Astrocyte (in vitro differentiated cells and primary cell): ENCODE measurements at places on chromosomes 5 and 9.

DNA sequence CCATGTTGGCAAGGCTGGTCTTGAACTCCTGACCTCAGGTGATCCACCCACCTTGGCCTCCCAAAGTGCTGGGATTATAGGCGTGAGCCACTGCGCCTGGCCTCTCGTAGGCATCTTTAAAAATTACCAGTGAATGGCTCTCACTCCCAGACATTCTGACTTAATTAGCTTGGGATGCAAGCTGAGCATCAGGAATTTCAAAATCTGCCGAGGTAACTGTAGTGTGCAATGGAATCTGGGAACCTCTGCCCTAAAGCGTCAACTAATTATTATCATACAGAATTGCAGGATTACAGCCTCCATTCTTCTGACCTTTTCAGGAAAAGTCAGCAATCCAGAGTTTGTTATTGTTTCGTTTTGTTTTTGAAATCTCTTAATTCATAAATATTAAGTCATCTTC is 213.4 kb upstream of the DMAC1 start:
- no peak for DNase-seq

- no peak for DNase-seq
Observed at GRCh38 chr5:131848662-131849061, 51.8 kb upstream of the FNIP1 start.

DNA sequence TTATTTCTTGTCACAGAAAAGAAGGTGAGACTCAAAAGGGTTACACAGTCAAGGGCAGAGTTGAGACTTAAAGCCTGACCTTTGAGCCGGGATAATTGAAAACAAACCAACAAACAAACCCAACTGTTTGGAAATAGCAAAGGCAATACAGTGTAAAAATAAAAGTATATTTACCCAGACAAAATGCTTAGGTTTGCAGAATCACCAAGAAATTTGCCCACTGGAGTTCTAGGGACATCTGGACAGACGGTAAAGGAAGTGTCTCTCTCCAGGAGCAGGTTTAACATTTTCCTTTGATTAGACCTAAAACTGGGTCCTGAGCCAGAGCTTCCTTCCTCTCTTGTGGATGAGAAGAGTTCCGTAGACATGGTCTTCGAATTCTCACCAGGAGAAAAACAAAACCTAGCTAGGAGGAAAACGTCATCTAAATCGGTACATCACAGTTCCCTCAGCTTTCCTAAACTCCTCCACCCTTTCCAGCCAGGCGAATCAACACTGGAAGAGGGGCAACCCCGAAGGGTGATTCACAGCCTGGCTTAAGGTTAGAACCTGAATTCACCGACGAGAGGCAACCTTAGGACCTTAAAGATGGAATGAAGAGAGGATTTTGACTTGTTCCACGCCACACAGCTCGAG is 673 bp downstream of the CDC25C start:
- DNase-seq, result no peak

DNA sequence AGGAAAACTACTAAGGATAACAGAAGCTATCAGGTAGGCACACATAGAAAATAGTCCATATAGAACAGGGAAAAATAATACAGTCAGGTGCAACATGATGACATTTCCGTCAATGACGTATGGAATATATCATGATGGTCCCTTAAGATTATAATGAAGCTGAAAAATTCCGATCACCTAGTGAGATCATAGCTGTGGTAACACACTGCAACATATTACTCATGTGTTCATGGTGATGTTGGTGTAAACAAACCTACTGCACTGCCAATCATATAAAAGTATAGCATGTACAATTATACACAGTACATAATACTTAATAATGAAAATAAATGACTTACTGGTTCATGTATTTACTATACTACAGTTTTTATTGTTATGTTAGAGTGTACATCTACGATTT is 60.0 kb downstream of the MEGF9 start:
- no peak for DNase-seq

- no peak for DNase-seq
Observed at GRCh38 chr9:7984692-7985091, 185.1 kb upstream of the DMAC1 start.

GRCh38 chr5:148827723-148828122 is 1.3 kb downstream of the ADRB2 start:
- DNase-seq, result no peak

DNA sequence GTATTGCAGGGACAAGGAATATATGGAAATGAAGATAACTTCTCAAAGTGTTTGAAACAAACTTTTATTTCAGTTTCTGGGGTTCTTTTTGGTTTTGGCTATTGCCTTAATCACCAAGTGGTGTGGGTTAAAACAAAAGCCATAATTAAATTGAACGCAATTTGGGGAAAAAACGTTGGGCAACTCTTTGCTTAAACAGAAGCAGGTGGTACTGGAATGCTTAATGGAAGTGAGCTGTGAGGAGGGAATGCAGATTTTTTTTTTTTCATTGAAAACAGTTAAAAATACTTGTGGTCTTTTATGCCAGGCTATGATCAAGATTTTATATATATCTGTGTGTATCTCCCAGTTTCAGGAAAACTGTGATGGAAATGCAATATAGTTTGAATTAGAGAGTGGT is 195.7 kb upstream of the TUT7 start:
- no peak for DNase-seq

- peak; percentile 0 for DNase-seq
Observed at GRCh38 chr5:45454114-45454513, 242.1 kb downstream of the HCN1 start.

GRCh38 chr9:4077499-4078102 is 222.3 kb downstream of the GLIS3 start:
- peak; percentile 61 for DNase-seq

GRCh38 chr9:2338777-2339365 is 282.7 kb upstream of the VLDLR start:
- DNase-seq, result no peak

DNA sequence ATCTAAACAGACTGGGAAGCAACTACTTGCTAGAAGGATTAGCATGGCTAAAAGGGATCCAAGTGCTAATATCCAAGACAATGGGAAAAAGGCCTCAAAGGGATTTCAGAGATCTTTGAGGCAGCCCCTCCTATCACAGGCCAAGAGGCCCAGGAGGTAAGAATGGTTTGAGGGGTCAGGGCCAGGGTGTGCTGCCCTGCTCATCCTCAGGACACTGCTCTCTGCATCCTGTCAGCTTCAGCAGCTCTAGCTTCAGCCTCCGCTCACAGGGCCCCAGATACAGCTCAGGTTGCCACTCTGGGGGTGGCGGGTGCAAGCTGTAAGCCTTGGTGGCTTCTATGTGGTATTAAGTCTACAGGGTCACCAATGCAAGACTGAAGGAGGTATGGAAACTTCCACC is 278.7 kb downstream of the PARP8 start:
- no peak for DNase-seq

DNA sequence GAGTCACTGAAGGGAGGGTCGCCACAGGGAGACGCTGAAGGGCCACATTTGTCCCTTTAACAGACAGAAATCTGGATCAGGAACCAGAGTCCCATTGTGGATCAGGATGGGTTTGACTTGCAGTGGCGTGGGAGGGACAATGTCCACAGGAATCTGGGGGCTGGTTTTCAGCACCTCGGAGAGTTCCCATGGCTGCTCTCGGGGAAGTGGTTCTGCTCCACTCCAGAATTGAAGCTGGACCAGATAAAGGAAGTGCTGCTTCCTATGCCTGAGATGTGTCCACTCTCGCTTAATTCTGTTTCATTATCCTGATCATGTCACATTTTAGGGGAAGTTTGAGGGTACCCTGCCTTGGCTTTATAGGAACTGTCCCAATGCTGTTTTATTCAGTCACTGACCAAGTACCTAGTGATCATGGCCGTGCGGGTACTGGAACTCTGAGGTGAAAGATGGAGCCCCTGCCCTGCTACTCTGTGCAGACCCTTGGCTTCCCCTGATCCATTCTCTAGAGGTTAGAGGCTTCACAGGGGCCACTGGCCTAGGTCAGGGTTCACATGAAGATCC is 28.7 kb downstream of the ENHO start:
- peak; percentile 31 for DNase-seq

- no peak for DNase-seq
Observed at GRCh38 chr5:169280286-169280685, 20.7 kb downstream of the SLIT3 start.

- peak; percentile 99 for DNase-seq
Observed at GRCh38 chr9:115035841-115036612, 81.9 kb downstream of the TNC start.

DNA sequence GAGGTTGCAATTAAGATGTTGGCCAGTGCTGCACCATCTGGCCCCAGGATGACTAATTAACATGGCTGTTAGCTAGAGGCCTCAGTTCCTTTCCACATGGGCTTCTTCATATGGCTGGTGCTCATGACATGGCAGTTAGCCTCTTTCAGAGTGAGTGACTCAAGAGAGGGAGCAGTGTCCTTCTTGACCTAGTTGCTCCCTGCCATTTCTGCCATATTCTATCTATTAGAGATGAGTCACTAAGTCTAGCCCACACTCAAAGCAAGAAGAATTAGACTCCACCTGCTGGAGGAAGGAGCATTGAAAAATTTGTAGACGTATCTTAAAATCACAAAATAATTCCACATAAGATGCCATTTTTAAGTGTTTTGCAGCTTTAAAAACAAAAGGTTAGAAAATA is 651.2 kb upstream of the CCNG1 start:
- DNase-seq, result no peak

DNA sequence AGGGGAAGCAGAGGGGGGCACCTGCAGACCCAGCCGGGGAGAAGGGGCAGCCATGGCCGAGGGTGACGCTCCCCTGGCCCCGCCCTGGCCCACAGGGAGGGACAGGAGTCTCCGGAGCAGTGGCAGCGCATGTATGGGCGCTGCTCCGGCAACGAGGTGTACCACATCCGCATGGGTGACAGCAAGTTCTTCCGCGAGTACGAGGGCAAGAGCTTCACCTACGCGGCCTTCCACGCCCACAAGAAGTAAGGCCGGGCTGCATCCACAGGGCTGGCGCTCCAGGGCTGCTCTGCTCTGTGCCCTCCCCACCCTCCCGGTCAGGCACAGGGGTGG is 68.2 kb downstream of the KCNT1 start:
- DNase-seq, result no peak

DNA sequence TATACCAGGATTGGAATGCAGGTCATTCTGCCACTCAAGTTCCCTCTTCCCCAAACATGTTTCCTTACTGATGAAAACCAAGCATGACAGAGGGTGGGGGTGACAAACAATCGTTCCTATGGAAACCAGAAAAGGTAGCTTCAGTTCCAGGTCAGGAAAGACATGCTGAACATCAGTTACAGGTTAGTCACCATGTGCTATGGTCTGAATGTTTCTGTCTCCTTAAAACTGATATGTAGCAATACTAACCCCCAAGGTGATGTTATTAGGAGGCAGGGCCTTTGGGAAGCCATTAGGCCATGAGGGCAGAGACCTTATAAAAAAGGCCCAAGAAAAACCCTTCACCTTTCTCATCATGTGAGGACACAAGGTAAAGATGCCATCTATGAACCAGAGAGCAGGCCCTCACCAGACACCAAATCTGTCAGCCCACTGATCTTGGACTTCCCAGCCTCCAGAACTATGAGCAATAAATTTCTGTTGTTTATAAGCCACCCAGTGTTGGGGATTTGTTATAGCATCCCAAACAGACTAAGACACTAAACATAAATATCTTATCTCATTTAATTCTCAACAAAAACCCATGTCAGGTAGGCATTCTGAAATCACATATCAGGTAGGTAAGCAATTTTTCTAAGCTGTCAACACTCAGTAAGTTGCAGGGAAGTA is 15.7 kb upstream of the SH3RF2 start:
- DNase-seq, result no peak

DNA sequence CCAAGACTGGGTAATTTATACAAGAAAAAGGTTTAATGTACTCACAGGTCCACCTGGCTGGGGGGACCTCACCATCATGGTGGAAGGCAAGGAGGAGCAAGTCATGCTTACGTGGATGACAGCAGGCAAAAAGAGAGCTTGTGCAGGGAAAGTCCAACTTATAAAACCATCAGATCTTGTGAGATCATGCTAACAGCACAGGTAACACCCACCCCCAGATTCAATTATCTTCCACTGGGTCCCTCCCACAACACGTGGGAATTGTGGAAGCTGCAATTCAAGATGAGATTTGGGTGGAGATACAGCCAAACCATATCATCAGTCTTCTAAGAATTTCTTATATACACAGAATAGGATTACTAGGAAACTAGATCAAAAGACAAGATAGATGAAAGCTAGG is 555.6 kb downstream of the PRR16 start:
- DNase-seq, result no peak

GRCh38 chr9:137227054-137227852 is at the start of gene RNF224:
RNF224 (plus strand) TSS chr9:137227502; CDS start chr9:137228336, 834 bp downstream.
- peak; percentile 27 for DNase-seq

GRCh38 chr5:96195123-96195522 is 233.5 kb upstream of the ELL2 start:
- peak; percentile 58 for DNase-seq

- DNase-seq, result no peak
Observed at GRCh38 chr5:67451640-67452279, 255.2 kb upstream of the CD180 start.

GRCh38 chr9:92767066-92768054 is 2.7 kb upstream of the BICD2 start:
- no peak for DNase-seq

- DNase-seq, result peak; percentile 81
Observed at GRCh38 chr9:14221558-14221957, 92.4 kb downstream of the NFIB start.

DNA sequence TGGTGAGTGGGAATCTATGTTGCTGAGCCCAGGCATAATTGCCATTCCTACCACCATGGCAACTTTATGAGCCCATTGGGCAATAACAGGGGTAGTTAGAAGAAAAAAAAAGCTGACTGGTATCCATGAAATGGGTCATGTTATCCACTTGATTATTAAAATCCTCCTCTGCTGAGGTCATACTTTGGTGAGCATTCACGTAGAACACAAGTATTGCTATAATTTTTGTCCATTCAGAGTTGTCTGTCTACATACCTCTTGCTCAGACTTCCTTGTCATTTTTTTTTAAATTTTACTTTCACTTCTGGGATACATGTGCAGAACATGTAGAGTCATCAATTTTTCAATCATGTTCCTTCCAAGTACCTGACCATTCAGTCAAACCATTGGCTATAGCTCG is 780.8 kb upstream of the ARRDC3 start:
- DNase-seq, result no peak

GRCh38 chr5:149018909-149019443 is 43.9 kb downstream of the SH3TC2 start:
- DNase-seq, result no peak

- DNase-seq, result peak; percentile 70
Observed at GRCh38 chr5:9621379-9621903, 8.7 kb downstream of the TAS2R1 start.

DNA sequence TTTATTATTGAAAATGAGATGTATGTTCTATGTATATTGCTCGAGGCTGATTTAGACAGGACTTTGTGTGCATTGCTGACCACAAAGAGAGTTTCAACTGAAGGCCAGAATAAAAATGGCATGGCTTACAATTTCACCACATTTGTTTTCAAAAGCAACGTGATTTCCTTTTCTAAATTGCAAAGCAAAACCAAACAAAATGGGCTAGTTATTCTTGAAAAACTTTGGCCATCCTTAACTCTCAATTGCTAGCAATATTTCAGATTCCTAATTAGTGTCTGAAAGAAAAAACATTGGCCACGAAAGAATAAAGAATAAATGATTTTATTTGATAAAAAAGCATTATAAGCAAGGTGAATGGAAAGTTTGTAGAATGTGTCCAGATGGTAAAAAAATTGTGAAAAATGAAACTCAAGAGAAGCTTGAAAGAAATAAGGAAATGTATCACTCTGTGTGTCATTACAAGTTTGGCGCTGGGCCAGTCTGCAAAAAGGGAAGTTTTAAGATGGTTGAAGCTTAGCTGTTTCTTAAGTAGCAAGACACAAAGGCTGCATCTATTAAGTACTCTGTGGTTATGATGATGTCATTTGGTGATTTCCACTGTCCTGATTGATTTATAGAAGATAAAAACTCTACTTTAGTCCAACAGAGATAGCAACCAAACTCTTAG is 89.2 kb upstream of the PRLR start:
- peak; percentile 71 for DNase-seq
